ENCODE measurements at places on chromosomes 1 and 21.

GRCh38 chr1:188371295-188371806 is 1542.6 kb downstream of the PLA2G4A start:
- no peak for DNase-seq

DNA sequence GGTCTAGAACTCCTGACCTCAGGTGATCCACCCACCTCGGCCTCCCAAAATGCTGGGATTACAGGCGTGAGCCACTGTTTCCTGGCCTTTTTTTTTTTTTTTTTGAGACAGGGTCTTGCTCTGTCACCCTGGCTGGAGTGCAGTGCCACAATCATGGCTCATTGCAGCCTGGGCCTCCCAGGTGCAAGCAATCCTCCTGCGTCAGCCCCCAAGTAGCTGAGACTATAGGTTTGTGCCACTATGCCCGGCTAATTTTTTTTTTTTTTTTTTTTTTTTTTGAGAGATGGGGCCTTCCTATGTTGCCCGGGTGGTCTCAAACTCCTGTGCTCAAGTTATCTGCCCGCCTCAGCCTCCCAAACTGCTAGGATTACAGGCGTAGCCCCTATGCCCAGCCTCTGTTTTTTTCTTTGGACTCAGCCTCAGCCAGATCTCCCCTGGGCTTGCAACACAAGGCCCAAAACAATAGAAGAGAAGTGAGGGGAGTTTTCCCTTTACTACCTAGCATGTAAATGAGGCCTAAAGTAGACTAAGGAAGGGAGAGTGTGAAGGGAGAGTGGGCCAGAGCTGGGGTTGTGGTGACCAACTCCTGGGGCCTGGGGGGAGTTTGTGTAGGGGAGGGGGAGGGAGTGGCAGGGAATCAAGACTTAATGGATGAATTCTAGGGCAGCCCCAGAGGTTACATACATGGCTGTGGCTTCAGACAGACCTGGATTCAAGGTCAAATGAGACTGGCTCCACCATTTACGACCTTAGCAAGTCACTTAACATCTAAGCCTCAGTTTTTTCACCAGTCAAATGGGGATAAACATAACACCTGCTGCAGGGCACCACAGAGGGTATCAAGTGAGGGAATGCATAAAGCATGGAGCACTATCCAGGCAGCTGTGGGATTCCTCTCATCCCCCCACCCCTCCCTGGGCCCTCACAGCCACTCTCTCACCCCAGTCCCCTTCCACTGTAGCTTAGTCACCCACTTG is 1.6 kb upstream of the CD52 start:
- DNase-seq = no peak

GRCh38 chr1:183571678-183572268 is 18.5 kb downstream of the NCF2 start:
- no peak for DNase-seq

DNA sequence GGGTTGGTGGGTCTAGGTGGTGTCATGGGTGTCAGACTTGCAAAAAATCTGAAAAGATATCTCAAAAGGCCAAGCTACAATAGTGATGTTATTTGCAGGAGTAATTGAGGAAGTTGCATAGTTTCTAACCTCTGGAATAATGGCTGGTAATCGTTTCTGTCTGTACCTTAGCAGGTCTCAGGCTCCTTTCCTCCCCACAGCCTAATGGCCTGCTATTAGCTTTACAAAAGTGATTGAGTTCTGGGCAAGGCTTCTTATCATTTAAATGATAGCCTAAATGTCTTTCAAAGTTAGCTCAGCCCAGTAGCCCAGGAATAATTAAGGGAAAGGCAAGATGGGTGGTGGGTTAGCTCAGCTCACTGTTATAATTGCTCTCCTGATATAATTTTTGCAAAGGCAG is 37.7 kb upstream of the IGSF5 start:
- no peak for DNase-seq

- no peak for DNase-seq
Observed at GRCh38 chr1:223456747-223457146, 63.5 kb downstream of the CCDC185 start.

Measured in heart left ventricle (tissue), 16 donors.